ENCODE measurements at places on chromosomes 5 and 9. TPM values are rescaled to one million over a fixed set of nuclear protein-coding genes. Genes with fewer than 3 reads are reported as not detected.

SLC28A3 gene
- not detected for total RNA-seq

GLRA1 gene
- not detected for total RNA-seq

PCDHA11 gene
- total RNA-seq = 80.4 TPM

CMBL gene
- 3.4 TPM for total RNA-seq

Measured in parietal lobe (tissue), 2 donors.